ENCODE measurements at places on chromosomes 4 and X.
A peak's percentile ranks its signal among the peaks of the same experiment; 100 is the strongest.

DNA sequence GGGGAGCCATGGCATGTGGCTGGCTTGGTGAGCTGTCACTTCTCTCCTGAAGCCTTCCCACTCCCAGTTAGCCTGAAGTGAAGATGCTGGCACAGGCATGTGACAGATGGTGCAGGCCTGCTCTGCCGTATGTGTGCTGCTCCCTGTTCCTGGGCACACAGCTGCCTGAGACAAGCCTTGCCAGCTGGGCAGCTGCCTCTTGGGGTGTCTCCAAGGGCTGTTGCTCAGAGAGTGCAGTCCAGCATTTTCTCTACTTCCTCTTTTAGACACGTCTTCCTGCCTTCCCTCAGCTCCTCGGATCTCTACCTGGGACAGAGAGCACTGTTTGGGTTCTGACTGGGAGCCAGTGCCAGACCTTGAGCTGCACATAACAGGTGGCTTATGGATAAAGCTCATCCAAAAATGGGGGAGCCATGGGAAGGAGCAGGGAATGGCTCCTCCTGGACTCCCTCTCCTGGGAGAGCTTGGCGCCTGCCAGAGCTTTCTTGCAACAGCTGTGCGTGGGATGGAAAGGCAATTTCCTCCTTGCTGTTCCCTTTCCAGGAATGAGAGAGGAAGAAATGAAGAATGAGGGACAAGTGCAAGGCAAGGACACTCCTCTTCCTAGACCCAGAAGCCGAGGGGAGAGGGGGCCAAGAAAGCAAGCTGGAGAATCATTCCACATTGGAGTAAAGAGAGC is 132.9 kb downstream of the MSL3 start:
- DNase-seq = no peak

DNA sequence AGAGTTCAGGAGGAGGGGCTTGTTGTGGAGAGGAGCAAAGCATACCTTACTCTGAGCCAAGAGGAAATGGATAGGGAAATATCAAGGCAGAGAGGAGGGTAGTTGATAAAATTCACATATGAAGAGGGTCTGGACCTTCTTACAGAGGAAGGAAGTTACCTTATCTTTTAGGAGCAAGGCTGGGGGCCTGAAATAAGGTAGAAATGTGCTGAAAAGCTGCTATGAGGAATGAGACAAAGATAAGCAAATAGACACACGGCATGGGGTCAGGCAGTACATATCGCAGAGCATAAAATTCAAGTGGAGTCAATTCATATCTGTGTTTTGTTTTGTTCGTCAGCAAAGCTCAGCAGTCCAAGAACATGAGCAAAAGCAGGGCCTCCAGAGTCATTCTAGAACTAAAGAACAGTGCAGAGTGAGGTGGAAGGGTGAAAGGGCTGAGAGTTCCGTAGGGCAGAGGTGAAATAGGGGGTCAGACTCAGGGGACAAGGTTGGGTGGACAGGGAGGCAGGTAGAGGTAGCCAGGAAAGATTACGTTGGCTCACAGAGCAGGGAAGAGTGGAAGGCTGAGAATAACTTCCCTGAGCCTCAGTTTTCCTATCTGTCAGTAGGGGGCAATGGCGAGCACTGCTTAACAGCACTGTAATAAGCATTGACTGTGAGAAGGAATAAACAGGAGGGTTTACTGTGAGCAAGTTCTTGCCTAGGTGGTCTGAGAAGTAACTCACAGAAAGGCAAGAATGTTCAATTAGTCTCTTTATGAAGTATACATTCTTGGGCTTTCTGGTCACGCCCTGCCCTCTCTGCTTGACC is 9.2 kb downstream of the VSIG4 start:
- DNase-seq = peak; percentile 55

DNA sequence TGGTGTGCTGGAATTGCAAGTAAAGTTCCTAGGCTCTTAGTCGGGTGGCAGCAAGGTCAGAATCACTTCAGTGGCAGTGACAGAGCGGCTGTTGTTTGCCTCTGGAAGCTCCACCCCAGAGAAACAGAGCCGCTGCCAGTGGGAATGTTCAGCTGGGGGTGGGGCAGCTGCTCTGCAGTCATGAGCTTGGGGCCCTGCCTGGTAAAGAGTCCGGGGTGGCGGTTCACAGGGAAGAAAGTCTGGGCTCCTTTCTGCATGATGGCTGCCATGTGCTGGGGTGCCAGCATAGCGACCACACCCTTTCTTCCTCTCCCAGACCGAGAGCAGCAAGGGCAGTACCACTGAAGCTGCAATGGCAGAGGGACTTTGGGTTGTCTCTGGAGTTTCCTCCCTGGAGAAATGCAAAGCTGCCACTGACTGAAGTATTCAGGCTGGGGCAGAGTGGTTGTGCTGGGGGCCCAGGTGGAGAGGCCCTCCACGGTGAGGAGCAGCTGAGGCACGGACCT is 108.8 kb upstream of the CENPE start:
- DNase-seq = no peak

GRCh38 chrX:38891641-38892413 is 90.6 kb downstream of the MID1IP1 start:
- no peak for DNase-seq

- DNase-seq = no peak
Measured at GRCh38 chr4:128308986-128309385, 21.4 kb upstream of the PGRMC2 start.

DNA sequence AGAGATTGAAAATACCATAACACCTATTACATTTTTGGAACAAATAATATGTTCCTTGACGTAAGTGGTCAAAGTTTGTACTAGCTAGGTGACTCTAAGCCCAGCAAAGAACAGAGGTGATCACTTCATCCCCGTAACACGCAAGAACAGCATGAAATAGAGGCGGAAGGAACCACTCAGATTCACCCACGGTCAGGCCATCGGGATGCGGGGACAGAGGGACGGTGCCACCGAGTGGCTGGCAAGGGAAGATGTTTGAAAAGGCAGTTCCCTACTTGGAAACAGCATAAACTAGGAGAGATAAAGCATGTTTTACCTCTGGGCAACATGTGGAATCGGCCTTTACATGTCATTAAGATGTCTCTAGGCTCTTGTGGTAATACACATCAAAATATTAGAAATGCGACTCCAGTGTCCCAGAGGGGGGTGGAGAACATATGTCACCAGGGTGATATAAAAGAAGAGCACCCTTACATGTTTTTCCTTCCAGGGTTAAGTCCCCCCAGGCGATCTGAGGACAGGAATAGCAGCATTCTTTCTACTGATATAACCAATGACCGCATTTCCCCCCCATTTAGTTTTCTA is 84.0 kb downstream of the PHKA2 start:
- DNase-seq = no peak

DNA sequence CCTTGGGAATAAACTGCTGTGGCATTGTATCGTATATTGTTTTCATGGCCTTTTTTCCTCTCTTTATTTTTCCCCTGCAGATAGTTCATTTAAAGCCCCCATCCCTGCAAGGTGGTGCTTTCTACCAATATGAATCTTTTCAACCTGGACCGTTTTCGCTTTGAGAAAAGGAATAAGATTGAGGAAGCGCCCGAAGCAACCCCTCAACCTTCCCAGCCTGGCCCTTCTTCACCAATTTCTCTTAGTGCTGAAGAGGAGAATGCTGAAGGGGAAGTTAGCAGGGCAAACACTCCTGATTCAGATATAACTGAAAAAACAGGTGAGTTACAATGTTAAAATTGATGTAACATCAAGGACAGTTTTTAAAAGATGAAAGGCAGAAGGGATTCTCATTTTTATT is 601 bp downstream of the SMARCAD1 start:
- DNase-seq = peak; percentile 17

GRCh38 chrX:118495061-118495921 is at the start of gene DOCK11:
Gene DOCK11, plus strand, starts transcription at chrX:118495815. Its CDS starts 157 bp downstream, at chrX:118495972.
- peak; percentile 94 for DNase-seq

GRCh38 chr4:99504804-99505502 is 5.9 kb upstream of the C4orf17 start:
- DNase-seq = no peak

GRCh38 chrX:40496728-40497127 is 84.0 kb upstream of the ATP6AP2 start:
- DNase-seq = no peak

DNA sequence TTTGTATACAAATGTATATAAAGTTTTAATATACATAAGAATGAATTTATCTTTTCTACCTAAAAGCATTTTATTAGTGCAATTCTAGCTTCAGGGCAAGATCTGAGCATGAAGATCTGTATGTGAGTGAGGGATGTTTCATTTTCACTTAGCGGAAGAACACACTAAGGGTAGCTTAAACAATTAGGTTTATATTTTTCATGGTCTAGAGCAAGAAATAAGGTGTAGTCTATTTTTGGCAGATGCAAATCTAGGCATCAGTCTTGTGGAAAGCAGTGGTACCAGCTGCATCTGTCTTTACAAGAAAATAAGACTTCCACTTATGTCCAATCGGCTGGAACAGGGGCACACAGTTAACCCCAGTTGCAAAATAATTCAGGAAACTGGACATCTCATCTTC is 433.3 kb downstream of the ADAM29 start:
- no peak for DNase-seq

- DNase-seq = no peak
Measured at GRCh38 chrX:153457827-153458466, 12.1 kb upstream of the TREX2 start.

GRCh38 chr4:125787707-125788106 is 473.0 kb downstream of the FAT4 start:
- DNase-seq = no peak

GRCh38 chrX:21373637-21374162 is 518 bp upstream of the CNKSR2 start:
- no peak for DNase-seq

DNA sequence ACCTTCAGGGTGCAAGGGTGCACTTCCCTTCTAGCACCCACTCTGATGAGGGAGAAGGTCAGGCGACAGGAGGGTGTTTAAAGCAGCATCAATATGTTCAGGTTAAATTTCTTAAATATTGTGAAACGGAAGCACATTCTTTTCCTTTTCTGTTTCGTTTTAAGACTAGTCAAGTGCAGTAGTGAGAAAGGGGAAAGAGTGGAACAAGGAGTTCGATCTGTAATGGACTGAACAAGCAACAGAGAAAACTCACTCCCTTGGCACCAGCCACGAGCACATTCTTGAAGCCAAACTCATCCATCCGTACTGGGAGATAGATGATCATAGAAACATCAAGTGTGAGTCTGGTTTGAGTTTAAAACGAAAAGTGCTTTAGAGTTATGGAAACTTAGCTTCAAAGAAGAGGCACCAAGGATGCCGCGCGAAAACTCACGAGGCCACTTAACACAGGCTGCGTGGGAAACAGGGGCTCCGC is 815 bp downstream of the FAM53A start:
- DNase-seq = peak; percentile 48

DNA sequence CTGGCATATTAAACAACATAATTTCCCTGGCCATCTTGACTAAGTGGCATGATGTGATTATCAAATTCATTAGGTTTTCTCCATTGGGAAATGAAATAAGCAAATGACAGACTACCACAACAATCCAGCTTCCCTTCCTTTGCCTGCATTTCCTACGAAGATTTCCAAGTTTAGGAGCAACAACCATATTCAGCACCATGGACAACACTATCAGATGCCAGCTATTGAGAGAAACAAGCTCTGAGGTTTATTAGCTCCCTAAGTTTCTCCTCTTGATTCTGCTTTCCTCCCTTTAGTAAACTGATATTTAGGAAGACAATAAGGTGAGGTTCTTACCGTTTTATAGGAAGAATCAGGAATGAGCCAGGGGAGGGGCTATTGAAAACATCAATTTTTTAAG is 36.2 kb downstream of the DCX start:
- DNase-seq = no peak

DNA sequence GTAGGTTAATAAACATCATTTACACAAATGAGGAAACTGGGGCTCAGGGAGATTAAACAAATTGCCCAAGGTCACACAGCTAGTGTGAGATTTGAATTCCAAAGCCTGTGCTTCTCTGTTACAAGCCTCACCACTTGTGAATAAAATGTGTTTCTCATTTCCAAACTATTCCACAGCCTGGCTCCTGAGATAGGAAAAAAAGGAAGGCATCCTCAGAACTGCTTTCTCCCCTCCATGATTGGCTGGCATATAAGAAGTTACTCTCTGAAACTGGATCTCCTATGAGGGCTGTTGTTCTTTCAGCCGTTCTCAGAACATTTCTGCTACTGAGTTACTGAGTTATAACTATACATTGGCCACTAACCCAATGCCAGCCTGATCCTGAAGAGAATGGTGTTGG is 237.9 kb downstream of the MAML3 start:
- DNase-seq = no peak

DNA sequence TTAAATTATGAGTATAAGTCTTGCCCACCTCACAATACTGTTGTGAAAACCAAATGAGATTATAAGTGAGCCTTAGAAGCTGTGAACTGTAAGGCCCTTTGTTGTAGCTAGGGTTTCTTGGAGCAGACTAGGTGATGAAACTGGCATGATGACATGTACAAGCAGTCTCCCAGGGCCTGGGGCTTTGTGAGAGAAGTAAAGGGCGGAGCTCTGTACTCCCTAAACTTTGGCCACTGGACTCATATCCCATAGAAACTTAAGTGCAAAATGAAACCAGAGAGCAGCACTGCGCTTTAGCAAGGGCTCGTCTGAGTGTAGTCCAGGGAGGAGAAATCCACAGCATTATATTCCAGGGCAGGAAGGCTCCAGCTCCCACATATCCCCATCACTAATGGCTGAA is 385.6 kb upstream of the FGF16 start:
- DNase-seq = no peak

- DNase-seq = no peak
Measured at GRCh38 chrX:120774606-120775005, 101.1 kb downstream of the CT47B1 start.

- no peak for DNase-seq
Measured at GRCh38 chr4:32572366-32572765, 1852.2 kb downstream of the PCDH7 start.

DNA sequence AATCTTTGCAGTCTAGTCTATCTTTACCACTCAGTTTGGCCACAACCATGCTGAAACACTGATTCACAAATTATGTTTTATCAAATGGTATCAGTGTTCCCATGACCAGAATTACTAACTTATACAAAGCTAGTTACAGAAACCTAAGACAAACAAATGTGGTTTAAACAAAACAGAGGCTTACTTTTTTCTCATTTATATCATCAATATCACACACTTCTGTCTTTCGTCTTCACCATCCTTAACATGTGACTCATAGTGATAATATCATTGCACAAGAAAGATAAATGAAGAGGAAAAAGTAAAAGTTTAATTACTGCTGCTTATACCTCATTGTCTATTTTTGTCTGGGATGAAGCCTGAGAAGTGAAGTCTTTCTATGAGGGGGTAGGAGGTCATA is 406.6 kb downstream of the PCDH10 start:
- DNase-seq = no peak

GRCh38 chr4:106095408-106095807 is 200.1 kb downstream of the NPNT start:
- no peak for DNase-seq
